ENCODE measurements at places on chromosomes 3 and 15.

- no peak for DNase-seq
Observed at GRCh38 chr3:108420926-108421325, 89.5 kb downstream of the MYH15 start.

DNA sequence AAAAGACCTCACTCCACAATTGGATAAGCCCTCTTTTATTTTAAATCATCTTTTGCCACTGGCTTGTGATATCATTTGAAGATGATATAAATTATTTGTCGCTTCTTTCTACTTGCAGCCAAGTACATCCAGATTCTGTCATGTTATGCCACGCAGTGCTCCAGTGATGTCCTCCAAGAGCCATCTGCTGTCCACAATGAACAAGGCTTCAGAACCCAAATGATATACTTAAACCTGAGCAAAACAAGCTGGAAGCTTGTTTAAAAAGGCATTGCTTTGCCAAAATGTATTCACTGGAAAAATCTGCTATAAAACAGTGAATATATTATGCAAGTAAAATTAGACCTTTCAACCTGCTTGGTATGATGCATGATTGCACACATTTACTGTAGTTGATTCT lies 58.8 kb upstream of the ARL6 start:
- no peak for DNase-seq

DNA sequence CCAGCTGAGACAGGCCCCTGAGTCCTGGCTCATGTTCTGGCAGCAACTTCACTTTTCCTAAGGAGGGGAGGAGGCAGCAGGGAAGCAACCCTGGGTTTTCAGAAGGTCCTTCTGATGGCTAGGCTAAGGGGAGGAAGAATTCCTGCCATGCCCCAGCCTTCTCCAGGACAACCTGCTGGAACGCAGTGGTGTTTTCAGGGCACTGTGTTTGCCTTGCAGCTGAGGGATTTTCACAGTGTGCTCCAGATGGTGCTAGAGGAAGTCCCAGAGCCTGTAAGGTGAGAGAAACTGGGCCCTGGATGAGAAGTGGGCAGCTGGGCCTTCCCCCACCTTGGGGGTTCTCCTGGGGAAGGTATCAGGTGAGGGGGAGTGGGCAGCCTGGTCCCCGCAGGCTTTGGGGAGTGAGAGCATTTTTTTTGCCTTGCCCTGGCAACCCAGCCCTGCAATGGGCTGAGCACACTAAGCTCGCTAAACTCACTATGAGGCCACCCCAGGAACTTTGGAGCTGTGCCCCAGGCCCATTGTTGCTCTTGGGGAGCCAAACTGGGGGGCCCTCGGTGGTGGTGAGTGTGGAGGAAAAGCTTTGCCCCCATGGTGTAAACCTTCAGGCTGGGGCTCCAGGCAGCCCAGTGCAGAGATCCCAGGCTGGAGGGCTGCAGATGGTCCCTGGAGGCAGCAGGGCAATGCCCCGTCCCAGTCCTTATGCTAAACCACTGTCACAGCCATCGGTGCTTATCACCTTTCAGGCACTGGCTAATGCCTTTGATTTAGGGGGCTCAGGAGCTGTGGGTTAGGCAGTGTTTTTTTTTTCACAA lies 41.1 kb downstream of the ACAA1 start:
- no peak for DNase-seq

GRCh38 chr15:41994171-41994650 lies 21.9 kb upstream of the EHD4 start:
- no peak for DNase-seq

DNA sequence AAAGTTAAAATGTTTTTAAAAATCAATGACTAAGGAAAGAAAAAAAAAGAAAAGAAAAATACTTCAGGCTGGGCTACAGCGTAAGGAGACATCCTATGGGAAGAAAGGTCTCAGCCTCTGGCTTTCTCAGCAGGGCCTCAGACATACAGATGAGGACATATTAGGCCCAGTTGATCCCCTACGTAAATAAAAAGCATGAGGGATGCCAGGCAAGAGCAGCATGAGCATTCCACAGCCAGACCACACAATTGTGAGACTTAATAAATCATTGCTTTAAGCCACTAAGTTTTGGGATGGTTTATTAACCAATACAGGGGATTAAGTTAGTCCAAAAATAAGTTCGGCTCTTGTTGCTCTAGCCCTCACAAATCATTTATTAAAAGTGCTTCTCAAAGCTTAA lies 394.1 kb upstream of the NECTIN3 start:
- DNase-seq, result no peak

GRCh38 chr3:115074502-115074901 lies 72.6 kb downstream of the ZBTB20 start:
- DNase-seq, result no peak

DNA sequence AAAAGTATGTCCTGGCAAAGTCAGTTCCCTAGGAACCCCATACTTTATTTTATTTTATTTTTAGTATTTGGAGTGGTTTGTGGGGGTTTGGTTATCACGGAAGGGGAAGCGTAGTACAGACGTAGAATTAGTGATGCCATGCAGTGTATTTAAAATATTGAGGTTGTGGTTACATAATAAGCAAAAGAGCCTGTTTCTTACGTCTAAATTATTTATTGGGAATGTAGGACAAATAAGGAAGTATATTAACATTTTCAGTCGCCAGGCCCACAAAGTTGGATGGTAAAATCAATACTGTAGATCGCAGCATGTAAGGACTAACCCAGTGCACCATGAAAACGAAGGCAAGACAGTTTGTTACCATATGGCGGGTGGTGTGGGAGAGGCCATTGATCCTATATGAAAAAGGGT lies 558 bp downstream of the DTWD1 start:
- no peak for DNase-seq

DNA sequence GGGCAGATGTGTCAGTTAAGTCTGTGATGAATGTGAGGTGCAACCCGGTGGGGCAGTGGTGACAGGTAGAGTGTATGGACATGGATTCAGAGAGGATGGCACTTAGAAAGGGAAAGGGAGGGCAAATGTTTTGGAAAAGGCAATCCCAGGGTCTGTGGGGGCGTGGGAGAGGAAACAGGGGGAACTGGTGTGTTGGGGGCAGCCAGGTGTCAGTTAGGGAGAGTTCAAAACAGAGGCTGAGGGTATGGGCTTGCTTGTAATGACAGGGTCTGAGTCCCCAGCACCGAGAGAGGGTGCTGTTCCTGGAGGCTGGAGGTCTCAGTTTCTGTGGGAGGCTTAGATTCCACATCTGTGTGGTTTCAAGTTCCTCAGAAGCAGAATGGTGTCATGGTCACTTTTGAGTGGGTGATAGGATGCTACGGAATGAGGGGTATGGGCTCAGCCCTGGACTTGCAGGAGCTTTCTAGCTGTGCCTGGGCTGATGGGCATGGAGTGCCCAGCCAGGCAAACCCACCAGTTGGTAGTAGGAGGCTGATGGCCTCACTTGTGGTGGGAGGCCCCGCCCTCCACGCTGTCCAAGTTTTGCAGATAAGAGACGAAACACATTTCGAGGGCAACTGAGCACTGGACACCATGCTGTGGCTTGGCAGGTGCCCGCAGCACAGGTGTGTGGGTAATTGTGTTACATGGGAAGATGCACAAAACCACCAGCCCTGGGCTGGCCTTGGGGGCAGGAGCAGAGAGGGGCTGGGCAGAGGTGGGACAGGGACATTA lies 209.4 kb downstream of the RPLP1 start:
- DNase-seq, result no peak

DNA sequence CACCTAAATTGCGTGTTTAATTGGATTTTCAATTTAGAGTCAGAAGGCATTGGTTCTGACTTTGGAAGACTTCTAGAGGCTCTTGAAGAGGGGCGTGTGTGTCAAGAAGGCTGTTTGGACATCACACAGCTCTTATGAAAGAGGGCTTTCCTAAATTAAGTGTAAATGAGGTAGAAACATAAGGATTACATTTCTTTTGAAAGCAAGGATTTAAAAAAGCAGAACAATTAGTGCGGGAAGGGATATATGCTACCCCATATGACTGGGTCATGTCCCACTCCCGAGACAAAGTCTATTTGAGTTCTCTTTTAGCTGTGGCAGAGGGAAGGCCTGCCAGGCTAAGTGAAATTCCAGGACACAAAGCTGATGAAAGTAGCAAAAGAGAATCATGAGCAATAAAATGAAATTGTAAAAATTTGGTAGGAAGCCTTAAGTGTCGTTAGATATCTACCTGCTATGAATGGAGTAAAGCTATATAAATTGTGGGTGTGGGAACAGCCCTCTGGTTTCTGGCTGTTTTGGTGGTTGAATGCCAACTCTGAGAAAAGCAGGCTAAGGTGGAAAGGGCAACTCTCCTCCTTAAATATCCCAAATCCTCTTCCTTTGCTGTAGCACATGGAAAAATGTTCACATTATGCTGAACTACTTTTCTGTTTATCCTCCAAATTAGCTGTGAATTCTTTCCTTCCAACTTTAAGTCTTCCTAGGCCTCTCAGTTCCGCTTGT lies 100.6 kb upstream of the TSC22D2 start:
- DNase-seq, result no peak

GRCh38 chr3:99878005-99878404 lies 60.3 kb downstream of the CMSS1 start:
- no peak for DNase-seq

- no peak for DNase-seq
Observed at GRCh38 chr3:160963949-160964348, 141.2 kb downstream of the B3GALNT1 start.

DNA sequence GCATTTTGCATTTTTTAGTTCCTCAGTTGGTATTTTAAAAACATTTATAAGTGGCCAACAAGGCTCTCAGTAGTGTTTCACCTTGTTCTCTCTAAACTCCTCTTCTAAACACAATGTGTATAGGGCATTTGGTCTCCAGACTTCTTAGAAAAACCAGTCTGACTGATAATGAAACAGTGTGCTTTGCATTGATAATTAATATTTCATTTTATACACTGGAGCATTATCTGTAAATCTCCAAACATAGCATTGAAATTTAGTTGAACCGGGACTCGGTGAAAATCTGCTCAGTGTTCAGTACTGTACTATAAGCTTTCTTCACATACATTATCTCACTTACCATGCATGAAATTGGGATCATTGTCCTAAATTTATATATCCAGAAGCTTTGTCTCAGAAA lies 53.6 kb downstream of the SETD5 start:
- DNase-seq, result no peak

GRCh38 chr15:25094519-25094918 lies 139.7 kb downstream of the SNRPN start:
- DNase-seq, result no peak

All from HuH-7.5 (cell line).